Substantia nigra (tissue), 51 donors: ENCODE measurements at places on chromosomes 16 and 17.

- DNase-seq = no peak
Observed at GRCh38 chr16:67683767-67684166, 17.2 kb downstream of the C16orf86 start.

DNA sequence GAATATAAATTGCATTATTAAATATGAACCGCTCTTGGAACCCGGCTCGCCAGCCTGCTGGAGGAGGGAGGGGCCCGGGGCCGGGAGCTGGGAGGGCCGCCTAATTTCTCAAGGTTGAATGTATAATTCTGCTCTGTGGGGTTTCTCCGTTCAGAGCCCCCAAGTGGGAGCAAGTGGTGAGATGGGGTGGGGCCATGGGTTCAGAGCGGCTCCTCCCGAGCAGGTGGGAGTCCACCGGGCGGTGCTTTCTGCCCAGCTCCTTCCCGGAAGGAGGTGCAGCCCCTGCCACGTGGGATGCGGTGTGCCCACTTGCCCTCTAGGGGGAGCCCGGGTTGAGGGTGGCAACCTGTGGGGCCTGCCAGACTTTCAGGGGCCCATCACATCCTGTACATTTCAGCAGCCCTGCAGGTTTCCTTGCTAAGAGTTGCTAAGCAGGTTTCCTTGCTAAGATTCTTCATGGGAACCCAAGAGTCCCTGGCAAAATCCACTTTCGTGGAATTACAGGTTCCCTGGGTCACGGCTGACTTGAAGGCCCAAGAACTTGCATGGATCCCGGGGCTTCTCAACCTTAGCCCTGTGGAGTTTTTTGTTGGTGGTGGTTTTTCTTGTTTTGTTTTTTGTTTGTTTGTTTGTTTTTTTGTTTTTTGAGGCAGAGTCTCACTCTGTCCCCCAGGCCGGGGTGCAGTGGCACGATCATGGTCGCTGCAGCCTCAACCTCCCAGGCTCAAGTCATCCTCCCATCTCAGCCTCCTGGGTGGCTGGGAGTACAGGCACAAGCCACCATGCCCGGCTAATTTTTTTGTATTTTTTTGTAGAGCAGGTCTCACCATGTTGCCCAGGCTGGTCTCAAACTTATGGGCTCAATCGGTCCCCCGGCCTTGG lies 196.7 kb upstream of the GSE1 start:
- DNase-seq = no peak

GRCh38 chr16:48734220-48734619 lies 124.2 kb upstream of the N4BP1 start:
- no peak for DNase-seq

DNA sequence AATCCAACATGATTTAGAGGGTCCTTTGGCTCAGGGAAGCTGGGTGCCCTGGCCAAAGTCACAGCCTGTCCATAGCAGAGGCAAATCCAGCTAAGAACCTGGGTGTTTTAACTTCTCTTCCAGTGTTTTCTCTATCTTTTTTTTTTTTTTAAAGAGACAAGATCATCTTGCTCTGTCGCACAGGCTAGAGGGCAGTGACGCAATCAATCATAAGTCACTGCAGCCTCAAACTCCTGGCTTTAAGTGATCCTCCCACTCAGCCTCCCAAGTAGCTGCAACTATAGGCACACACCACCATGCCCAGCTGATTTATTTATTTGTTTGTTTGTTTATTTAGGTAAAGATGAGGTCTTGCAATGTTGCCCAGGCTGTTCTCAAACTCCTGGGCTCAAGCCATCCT lies 14.8 kb upstream of the GRIN2A start:
- no peak for DNase-seq

DNA sequence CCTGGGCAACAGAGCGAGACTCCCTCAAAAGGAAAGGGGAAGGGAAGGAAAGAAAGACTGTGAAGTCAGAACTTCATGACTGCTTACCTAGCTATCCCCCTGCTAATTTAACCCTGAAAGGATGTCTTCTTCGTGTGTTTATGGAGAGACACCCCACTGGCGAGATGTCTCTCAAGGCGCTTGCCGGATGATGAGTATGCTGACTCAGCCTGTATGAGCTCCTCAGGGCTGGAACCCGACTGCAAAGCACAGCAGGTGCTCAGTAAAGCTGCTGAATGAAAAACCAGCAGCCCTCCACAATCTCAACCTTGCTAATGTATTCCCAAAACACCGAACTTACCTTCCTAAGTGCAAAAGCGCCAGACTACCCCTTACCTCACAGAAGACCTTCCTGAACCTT lies 2.3 kb downstream of the ANKFY1 start:
- no peak for DNase-seq

DNA sequence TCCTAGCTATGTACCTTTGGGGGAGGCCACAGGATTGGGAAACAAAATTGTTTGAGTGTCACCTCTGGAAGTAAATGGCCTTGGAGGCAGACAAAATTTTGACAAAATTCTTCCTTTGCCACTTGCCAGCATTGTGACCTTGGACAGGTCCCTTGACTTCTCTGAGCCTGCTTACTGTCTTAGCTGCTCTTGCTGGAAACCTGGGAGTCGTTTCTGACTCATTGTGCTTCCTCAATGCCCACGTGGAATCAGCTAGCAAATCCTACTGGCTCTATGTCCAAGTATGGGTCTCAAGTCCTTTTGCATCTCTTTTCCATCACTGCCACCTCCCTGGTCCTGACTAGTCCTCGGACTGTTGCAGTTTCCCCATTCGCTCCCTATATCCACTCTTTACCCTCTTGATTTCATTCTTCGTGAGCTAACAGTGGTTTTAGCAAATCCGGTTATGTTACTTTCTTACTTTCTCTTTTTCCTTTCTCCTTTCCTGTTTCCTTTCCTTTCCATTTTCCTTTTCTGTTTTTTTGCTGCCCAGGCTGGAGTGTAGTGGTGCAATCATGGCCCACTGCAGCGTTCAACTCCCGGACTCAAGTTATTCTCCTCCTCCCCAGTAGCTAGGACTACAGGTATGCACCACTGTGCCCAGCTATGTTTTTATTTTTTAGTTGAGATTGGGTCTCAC lies 68.1 kb upstream of the LGALS9 start:
- DNase-seq = no peak

- DNase-seq = no peak
Observed at GRCh38 chr17:61757168-61757567, 106.2 kb downstream of the BRIP1 start.

- no peak for DNase-seq
Observed at GRCh38 chr17:3511852-3512504, 36.2 kb downstream of the ASPA start.

- DNase-seq = no peak
Observed at GRCh38 chr17:70172449-70172848, 3.1 kb downstream of the KCNJ2 start.

- DNase-seq = no peak
Observed at GRCh38 chr17:58728798-58729197, 26.9 kb upstream of the PPM1E start.

- DNase-seq = peak; percentile 48
Observed at GRCh38 chr17:77140878-77141767, at the start of gene SEC14L1. TSS of gene SEC14L1 (plus strand) at chr17:77140969. CDS start at chr17:77143597, 2,628 bp downstream.

DNA sequence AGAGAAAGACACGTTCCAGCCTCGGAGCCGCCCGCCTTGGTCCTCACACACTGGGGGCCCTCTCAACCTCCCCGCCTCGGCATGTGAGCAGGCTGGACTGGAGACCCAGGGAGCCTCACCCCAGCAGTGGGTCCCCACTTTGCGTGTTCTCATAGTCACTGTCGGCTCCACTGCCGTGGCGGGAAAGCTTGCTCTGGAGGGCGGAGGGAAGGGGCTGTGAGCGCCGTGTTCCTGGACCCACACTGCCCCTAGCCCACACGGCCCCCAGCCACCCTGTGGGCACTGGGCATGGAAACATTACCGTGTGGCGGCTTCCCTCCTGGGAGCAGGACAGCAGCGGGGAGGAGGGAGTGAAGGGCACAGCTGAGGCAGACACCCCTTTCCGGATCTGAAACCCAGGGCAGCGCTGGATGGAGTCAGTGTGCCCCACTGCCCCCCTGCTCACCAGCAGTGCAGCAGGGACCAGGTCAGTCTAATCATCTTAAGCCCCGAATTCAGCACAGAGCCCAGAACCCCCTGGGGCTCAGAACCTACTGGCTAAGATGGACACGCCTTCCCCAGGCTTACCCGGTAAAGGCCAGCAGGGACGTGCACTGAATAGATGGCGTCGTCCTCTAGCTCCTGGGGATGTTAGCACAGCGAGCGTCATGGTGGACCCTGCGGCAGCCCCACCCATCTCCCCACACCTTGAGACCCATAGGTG lies 7.2 kb downstream of the TP53I13 start:
- no peak for DNase-seq

DNA sequence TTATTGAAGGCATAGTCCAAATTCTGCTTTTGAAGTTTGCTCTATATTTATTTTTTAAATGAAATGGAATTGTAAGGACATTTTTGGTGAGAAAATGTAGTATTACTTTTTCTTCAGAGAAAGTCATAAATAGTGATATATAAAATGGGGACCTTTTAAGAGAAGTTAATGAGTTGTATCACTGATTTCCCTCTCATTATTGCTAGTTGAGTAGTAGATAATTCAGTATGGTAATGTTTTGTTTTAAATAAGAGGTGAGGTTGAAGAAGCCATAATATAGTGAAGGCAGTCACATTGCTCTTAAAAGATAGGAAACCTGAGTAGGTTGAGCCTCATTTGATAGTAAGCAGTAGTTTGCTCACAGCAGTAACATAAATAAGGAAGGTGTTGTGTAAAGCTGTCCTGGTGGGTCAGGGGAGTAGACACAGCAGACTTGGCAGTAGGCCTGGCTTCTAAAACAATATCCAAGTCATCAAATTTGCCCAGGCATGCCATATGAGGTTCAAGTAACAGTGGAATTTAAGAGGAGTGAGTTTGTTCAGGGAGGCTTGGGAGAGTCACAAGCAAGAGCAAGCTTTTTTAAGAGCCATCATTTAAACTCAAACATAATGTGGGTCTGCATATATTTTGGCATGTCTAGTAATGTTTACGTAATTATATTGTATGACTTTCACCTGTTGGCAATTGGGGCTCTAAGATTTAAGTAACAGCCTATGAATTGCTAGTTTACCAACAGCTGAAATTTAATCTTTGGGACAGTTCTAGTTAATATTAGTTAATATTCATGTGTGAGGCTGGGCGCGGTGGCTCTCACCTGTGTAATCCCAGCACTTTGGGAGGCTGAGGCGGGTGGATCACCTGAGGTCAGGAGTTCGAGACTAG lies 6.5 kb downstream of the NFATC3 start:
- no peak for DNase-seq

- DNase-seq = no peak
Observed at GRCh38 chr16:19783363-19784182, 65.5 kb downstream of the IQCK start.

DNA sequence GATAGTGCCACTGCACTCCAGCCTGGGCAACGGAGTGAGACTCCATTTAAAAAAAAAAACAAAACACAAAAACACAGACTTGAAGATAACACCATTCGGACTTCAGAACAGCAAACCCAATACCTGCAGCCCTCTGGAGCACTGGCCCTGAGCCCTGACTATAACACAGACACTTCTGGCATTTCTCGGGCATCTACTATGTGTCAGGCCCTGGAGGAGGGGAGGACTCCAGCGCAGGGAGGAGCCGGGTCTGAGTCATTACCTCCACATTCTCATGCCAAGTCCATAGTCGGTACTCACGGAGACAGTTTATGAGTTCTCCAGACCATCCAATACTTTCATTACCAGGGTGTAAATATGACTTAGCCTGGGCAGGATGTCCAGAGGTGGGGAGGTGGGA lies 48.8 kb downstream of the PITPNM3 start:
- DNase-seq = no peak

DNA sequence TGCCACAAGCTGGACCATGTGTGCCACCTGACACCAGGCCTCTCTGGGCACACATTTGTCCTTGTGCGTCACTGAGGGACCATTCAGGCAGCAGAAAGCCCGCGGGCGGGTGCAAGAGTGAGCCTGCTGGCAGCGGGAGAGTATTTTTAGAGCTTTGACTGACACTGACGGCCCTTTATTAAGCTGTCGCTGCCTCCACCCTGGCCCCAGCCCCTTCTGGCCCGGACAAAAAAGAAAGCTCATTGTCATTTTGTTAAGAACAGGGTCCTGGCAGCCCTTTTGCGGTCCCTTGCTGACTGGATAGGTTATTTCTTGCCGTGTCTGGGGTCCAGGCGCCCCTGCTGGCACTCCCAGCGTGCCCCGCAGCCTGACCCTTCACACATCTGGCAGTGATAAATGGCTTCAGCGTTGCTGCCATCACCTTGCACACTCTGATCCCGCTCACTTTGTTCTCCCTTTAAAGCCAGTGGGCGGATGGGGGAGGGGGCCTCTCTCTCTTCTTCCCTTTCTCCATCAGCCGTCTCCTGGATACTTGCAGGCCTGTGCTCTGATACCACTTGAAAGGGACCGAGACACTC lies 78.4 kb upstream of the NKD1 start:
- DNase-seq = peak; percentile 41
